Astrocyte (in vitro differentiated cells and primary cell): ENCODE measurements at places on chromosomes 13 and 19. TPM values are rescaled to one million over a fixed set of nuclear protein-coding genes. Genes with fewer than 3 reads are reported as not detected.

The OVOL3 gene
- total RNA-seq: not detected in 2 replicates

The APLP1 gene
- total RNA-seq: 66.0 and 69.4 TPM in 2 replicates

- DNase-seq: no peak
Observed at GRCh38 chr19:10712045-10712444, 5.8 kb upstream of the DNM2 start.

DNA sequence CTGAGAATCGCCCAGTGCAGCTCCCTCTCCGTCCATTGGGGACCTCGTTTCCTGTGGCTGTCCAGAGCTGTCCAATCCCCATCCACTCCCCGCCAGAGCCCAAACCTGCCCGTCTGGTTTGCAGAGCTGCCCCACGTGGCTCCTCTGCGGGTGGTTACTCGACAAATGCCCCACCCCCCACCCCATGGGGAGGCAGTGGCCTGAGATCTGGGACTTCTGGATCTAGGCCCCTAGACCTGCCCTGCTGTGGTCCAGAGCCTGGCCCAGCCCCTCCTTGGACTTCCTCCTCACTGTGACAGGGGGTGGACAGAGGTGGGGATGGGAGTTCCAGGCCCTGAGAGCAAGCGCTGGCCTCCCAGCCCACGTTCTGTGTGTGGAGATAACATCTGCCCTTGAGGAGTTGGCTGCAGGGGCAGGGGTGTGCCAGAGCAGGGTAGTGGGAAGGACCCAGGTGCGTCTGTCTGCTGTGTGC, 29.1 kb downstream of the PAK4 start:
- no peak for DNase-seq

DNA sequence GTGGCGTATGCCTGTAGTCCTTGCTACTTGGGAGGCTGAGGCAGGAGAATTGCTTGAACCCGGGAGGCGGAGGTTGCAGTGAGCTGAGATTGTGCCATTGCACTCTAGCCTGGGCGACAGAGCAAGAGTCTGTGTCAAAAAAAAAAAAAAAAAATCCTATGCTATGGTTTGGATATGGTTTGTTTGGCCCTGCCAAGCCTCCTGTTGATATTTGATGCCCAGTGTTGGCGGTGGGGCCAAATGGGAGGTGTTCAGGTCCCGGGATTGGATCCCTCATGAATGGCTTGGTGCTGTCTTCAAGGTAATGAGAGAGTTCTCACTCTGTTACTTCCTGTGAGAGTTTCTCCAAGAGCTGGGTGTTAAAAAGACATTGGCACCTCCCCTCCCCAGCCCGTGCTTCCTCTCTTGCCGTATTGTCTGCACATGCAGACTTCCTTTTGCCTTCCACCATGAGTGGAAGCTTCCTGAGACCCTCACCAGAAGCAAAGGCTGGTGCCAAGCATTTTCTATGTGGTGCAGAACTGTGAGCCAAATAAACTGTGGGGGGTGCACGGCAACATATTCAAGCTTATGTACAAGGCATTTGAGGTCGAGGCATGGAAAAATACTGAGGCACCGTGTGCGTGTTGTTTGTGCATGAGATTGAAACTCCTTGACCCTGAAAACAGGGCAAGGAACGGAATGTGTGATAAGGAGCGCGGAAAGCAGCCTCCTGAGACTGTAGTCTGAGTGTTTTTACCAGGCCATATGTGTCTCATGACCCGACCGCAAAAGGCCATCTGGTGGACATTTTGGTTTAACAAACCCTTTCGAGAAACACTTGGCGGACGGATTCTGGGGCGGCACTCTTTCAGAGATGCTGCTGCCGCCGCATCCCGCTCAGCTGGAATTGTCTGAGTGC, 7.3 kb downstream of the SIGLEC9 start:
- DNase-seq: no peak

- no peak for DNase-seq
Observed at GRCh38 chr13:77781808-77782207, 84.3 kb downstream of the SLAIN1 start.

GRCh38 chr13:40271271-40271885, 395.1 kb downstream of the FOXO1 start:
- no peak for DNase-seq

- no peak for DNase-seq
Observed at GRCh38 chr13:63167699-63168337, 1752.2 kb upstream of the PCDH20 start.
